D721Med (cell line): ENCODE measurements at places on chromosomes 16 and 17.
A peak's percentile ranks its signal among the peaks of the same experiment; 100 is the strongest.

DNA sequence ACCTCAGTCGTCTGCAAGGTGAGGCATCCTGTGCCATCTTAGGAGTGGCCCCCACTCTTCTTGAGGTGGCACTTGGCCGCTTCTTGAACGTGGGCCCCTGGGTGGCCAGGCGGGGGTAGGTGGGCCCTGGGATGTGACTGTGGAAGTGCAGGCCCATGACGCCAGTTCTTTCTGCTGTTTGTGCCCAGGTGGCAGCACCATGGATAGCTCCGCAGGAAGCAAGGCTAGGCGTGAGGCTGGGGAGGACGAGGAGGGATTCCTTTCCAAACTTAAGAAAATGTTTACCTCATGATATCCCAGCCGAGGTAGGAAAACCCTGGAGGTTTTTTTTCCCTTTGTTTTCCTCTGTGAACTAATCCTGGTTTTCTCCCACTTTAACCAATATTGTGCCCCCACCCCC is 19.8 kb downstream of the NMRAL1 start:
- no peak for DNase-seq

DNA sequence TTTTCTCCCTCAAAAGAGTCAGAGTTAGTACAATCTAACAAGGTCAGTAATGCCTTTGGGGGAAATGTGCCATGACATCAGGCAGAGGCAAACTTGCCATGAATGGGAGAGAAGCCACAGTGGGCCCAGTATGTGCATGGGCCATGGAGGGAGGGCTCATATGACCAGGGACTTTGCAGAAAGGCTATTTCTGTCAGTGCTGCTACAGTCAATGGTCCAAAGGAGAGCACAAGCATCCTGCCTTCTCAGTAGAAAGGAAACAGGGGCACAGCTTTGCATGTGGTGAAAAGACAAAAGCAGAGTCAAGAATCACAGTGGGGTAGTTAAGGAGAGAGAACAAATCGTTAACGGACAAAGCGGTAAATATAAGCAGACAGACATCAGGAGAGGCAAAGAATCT is 11.2 kb upstream of the CORO6 start:
- DNase-seq, result no peak

DNA sequence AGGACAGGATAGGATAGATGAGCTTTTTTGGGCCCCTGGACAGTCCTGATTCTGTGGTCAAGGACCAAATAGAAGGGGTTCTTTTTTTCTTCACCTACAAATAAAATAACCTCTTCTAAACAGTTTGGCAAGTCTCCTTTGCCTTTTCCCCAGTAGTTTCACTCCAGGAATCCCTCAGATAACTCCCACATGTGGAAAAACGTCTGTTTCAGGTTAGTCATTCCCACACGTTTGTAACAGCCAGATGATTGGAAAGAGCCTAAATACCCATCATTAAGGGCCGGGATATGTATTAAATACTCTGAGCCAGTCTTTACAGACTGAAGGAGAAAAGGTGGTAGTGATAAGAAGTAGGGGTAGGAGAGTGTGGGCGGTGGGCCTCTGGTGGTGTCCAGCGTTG is 58.3 kb downstream of the PLD6 start:
- DNase-seq, result no peak

GRCh38 chr17:42472709-42473521 is 14.2 kb downstream of the ATP6V0A1 start:
- DNase-seq, result no peak

GRCh38 chr16:4570688-4571321 is 14.7 kb downstream of the C16orf96 start:
- DNase-seq, result no peak

- DNase-seq, result no peak
Measured at GRCh38 chr17:8556074-8556473, 74.5 kb downstream of the MYH10 start.

GRCh38 chr16:72241930-72242329 is 70.0 kb upstream of the PMFBP1 start:
- no peak for DNase-seq

DNA sequence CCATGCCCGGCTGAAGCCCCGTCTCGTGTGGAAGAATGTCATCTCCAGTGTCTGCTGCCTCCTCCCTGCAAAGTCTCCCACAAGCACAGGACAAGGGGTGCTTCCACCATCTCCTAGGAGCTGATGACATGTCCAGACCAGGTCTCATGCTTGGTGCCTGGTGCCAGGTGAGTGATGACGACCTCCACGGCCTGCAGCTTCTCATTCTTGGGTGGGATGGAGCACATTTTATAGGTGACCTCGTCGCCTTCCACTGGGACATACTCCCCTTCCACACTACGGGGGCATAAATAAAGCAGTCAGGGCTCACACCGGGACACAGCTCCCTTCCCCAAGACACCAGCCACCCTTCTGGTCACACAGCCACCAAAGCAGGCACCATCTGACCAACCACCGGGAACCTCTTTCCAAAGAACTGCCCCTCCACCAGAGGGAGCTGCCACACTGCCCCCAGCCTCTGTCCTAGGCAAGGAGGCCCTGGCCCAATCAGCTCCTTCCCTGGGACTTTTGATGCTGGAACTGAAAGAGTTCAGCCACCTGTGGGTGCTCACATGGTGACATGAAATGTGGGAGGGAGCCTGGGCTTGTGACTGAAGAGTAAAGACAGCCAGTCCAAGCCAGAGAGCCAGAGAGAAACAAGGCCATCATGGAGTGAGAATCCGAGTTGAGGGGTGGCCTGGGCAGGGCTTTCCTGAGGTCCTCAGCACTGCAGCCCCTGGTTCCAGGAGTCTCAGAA is 13.6 kb downstream of the CARHSP1 start:
- DNase-seq, result peak; percentile 1

GRCh38 chr16:23288209-23288608 is 13.9 kb upstream of the SCNN1B start:
- DNase-seq, result no peak

DNA sequence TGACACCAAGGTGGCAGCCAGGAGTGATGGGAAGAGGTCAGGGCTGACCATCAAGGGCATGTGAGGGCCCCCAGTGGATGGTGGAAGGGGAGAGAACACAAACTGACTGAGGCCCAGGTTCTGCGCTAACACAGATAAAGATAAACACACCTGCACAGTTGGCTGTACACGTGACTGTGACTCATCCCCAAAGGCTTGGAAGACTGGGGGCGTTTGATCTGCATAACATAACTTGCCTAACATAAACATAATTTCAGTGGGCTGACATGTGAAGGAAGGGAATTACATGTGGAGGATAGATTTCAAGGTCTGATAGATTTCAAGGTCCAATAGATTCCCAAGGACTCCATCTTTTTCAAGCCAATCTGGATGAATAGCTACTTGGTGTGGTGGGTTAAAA is 100.9 kb upstream of the TNRC6C start:
- no peak for DNase-seq

DNA sequence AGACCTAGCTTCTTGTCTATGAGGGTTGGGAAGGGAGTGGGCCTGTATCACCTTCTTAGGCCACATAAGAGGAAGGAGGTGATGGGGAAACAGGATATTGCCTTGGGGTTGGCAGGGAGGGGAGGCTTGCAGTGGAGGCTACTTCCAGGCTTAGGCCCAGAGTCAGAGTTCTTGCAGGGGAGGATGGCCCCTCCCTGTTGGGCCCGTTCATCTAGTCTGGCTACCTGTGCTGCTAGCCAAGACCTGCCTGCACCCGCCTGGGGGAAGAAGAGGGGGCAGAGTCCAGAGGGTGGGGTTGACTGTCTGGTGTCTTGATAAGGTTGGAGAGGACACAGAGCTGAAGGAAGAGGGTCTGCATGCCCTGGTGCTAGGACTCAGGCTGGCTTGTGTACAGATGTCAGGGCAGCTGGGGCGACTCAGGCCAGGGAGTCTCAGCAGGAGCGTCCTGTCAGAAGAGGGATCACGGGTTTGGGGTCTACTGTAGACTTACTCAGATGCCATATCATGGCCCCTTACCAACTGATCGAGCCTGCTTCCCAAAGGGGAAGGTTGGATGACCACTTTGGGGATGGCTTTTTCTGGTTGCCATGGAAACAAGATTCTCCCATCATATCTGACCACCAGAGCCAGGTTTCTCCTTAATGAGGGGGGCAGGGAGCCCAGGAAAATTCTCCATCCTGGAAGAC is 5.3 kb downstream of the KDM6B start:
- DNase-seq, result no peak

DNA sequence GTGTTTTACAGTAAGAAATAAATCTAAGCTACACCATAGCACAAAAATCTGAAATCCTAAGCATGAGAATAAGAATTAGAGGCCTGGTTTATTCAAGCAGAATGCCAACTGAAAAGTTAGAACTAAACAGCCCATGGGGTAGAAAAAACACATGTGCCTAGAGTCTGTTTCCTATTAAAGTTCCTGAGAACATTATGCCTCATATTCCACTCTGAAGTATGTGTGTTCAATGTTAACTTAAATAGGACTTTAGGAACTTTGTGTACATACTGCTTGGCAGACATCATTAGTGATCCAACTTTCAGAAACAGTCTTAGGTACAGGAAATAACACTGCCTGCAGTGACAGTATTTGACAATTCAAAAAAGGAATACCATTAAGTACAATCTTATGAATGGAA is 18.2 kb downstream of the HEATR6 start:
- DNase-seq, result no peak

DNA sequence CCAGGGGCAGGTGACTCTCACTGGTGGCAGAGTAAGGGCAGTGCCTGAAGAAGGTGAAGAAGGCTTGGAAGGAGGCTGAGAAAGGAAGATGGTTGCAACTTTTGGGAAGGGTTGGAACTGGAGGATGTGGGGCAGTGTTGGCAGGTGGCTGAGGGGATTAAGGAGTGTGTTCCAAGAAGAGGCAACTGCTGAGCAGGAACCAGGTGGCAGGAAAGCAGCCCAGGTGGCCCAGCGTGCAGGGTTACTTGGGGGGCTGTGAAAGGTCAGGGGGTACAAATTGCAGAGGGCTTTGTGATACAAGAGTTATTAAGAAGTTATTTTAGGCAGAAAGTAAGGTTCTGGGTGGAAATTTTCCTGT is 28.6 kb downstream of the WSCD1 start:
- DNase-seq, result no peak

DNA sequence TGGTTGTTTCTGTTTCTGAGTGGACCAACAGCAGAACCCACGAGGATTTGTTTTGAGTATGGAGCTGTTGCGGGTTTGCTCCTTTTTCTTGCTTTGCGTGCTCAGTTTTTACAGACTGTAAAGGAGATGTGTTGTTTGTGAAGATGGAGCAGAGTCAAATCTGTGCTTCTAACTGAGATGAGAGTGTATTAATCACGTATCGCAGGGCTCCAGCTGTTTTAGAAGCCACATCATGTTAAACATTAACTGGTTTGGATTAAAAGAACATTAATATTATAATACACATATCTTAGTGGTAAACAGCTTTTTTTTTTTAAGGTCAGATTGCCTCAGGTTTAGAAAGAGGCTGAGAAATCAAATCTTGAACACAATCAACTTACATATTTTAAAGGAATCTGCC is 69.4 kb downstream of the YPEL2 start:
- DNase-seq, result no peak

DNA sequence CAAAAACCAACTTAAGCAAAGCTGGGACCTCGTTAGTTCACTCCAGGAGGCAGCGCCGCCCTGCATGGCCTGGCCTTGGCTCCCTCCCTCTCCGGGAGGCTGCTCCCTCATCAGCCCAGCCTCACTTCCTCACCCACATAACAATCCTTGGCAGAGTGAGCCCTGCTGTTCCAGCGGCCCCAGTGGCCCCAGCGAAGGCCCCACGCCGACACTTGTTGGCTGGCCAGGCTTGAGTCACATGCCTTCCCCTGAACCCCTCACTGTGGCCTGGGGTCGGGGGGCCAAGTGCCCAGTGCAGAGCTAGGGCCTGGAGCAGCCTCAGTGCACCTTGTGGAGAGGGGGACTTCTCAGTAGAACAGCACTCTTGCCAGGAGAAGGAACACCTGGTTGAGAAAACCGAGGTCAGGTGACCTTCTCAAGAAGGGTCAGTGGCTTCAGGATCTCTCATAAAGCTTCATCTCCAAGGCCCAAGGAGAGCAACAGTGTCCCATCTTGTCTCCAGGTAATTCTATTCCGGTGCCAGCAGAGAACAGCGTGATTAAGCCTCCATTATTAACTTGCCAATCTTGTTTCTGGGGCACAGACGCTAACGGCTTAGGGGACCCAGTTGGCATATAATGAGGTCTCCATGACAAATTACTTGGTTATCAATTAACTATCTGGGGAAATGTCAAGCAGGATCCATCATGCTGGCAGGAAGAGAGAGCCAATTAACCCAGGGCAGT is 26.8 kb downstream of the ENDOV start:
- no peak for DNase-seq

GRCh38 chr17:29181226-29181625 is 1.0 kb upstream of the MYO18A start:
- DNase-seq, result no peak

DNA sequence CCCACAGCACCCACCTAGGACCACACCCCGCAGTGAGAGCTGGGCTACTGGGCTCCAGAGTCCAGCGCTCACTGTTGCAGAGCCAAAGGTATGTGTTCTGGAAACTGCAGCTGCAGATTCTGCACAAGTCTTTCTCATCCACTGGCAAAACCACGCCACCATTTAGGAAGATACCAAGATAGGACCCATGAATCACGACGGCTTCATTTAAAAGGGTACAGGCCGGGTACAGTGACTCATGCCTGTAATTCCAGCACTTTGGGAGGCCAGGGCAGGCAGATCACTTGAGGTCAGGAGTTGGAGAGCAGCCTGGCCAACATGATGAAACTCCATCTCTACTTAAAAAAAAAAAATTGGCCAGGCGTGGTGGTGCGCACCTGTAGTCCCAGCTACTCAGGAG is 18.8 kb downstream of the FOXF1 start:
- DNase-seq, result no peak

DNA sequence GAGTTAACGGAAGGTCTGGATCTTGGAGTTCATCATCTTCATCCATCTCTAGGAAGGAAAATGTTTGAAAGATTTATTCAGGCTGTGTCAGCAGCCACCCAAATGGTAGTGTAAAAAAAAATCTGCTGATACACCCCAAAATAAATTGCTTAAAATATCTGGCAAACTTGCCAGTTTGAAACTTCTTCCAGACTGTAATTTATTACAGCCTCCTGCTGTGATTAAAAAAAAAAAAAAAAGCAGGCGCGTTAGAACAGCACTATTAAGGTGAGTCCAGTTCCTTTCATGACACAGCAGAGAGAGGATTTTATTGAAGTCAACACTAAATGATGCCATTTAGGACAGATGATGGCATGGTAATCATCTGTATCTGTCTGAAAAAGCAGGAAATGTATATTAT is 140.6 kb upstream of the CORO6 start:
- DNase-seq, result no peak

DNA sequence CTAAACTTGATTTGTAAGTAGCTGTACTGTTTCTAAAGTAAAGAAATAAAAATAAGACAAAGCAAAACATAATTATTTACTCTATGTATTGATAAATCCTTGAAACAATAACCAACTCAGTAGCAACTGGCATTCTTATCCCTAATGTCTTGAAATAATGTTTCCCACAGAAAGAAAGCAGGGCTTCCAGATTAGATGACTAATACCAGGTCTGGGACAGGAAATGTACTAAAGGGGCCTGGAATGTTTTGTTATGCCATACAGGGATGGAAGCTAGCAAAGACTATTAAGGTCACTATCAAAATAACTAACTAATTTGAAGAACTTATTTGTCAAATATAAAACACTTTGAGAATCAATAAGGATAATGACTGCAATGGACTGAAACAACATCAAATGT is 82.1 kb downstream of the CFDP1 start:
- no peak for DNase-seq
